ENCODE measurements at places on chromosomes 7 and 10. TPM values are rescaled to one million over a fixed set of nuclear protein-coding genes. Genes with fewer than 3 reads are reported as not detected.
A peak's percentile ranks its signal among the peaks of the same experiment; 100 is the strongest.

The GLI3 gene
- total RNA-seq = 22.6 TPM

The PILRA gene
- total RNA-seq = 9.9 TPM

The MKX gene
- 1.8 TPM for total RNA-seq

The IFIT1 gene
- 11.4 TPM for total RNA-seq

GRCh38 chr7:98174334-98175259, 36.6 kb upstream of the BHLHA15 start:
- DNase-seq = peak; percentile 71
- no peaks in the 10 kb centered on the region for H3K4me1 ChIP-seq
- no peaks in the 10 kb centered on the region for H3K27me3 ChIP-seq
- H3K27ac ChIP-seq = no peak overlapping the region
- H3K36me3 ChIP-seq = no peaks in the 10 kb centered on the region
- H3K4me3 ChIP-seq = no peak overlapping the region

DNA sequence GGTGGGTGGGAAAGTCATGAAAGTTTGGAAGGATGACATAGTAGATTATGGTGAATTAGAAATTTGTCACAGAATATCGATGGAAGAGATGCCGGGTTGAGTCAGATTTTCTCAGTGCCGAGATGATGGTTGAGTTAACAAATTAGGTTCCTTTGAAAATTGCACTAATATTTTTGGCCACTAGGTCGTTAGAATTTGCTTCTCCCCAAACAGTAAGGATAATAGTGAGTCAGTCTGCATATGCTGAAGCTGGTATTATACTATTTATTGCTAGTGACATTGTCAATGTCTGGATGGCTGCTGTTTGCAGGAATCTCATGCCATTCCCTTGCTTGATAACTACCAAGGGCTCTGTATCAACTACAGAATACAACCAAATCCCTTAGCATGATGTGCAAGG, 37.7 kb upstream of the MINDY3 start:
- no peaks in the 10 kb centered on the region for H3K27me3 ChIP-seq
- no peaks in the 10 kb centered on the region for H3K4me1 ChIP-seq
- H3K27ac ChIP-seq = no peak overlapping the region
- DNase-seq = no peak
- no peaks in the 10 kb centered on the region for H3K36me3 ChIP-seq

DNA sequence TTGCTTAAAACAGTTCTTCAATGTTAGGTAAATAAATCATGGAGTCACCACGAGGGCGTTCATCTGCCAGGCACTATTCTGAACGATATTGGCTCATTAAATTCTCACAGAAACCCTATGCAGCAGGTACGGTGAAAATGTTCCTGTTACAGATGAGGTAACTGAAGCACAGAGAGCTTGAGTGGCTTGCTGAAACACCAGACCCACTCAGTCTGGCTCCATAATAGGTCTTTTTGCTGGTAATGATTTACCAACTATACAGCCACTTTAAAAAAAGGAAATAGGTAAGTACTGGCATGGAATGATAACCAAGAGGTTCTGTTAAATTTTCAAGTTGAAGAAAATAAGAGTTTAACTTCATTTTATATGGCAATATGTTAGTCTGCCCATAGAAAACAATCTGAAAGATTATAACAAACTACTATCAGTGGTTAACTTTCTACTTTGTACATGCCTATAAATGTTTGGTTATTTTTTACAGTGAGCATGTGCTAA, 1.3 kb upstream of the TM9SF3 start:
- H3K36me3 ChIP-seq = no peaks in the 10 kb centered on the region
- H3K27ac ChIP-seq = peak overlapping the region; percentile 99
- no peaks in the 10 kb centered on the region for H3K27me3 ChIP-seq

DNA sequence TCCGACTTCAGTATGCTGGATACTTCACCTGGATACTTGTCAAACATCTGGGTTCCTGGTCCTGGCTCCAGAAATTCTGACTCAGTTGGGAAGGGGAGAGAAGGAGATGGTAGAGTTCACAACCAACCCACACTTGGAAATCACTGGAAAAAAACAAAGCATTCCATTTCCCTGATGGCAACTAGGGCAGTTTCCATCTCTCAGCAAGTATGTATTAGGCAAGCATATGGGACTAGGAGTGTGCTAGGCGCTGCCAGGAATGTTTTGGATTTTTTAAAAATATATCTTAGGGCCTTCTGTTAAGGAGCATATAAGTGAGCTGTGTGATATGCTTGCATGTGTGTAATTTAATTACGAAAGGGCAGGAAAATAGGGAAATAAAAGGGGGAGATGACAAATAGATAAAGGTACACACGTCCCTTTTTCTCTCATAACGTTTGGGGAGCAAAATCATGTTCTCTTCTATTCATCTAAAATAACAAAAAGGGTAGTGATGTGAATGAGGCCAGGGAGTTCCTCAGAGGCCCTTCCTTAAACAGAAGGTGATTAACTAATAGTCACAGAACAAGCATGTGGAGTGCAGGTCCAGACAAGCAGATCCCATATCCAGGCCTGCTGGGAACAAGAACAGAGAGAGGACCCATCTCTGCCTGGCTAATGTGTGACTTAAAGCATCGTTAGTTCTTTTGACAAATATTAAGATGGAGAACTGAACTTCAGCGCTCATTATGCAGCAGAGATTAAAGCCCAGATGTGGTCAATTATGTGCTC, 64.5 kb upstream of the NFE2L3 start:
- no peaks in the 10 kb centered on the region for H3K4me1 ChIP-seq
- H3K27me3 ChIP-seq = no peaks in the 10 kb centered on the region
- peak overlapping the region; percentile 58 for H3K27ac ChIP-seq
- H3K4me3 ChIP-seq = no peak overlapping the region

DNA sequence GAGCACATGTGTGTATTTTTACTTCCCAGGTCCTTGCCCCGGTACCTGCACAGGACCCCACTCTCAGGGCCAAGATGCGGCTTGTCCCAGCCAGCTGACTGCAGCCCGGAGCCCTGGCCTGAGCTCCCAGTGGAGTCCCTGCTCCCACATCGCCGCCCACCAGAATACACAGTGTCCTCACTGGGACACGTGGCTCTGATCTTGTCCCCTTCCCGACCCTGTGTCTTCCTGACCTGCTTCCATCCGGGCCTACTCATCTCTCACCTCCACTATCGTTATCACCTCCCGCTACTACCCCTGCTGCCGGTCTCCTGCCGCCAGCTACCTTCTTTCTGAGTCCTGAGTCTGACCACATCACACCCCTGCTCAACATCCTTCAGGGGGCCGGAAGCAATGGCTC, 146.3 kb upstream of the CHST15 start:
- H3K4me1 ChIP-seq = no peaks in the 10 kb centered on the region
- H3K27me3 ChIP-seq = no peaks in the 10 kb centered on the region
- peak overlapping the region; percentile 63 for H3K27ac ChIP-seq
- DNase-seq = no peak
- no peaks in the 10 kb centered on the region for H3K36me3 ChIP-seq

- no peaks in the 10 kb centered on the region for H3K36me3 ChIP-seq
- H3K4me3 ChIP-seq = no peak overlapping the region
- no peaks in the 10 kb centered on the region for H3K4me1 ChIP-seq
These were observed 48.4 kb downstream of the TMEM26 start for GRCh38 chr10:61404751-61405150.

DNA sequence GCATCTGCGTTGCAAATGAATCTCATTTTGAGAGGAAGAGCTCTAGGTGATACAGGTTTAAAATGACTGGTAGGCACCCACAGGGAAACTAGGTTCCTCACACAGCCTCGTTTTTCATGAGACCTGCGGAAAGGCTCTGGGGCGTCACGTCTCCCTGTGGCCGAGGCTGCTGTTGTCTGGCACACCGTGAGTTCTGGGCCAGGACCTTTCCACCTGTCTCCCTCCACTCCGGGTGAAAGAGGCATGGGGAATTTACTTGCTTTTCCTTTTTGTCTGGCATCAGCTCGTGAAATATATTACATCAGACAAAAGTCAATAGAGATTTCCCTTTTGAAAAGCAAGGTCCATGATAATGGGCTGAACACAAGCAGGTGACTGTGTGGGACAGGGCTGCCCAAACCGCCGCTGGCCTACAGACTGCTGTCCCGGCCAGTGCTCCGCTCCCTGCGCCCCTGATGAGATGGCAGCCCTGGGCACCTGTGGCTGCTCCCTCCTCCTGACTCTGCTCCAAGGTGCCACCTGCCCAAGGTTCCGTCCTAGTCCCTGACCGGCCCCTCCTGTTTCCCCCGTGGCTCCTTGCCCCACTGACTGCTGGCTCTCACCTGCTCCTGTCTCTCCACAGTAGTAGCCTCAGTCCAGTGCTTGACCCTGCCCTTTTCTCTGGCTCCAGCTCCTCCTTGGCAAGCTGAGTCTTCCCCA, 109.6 kb downstream of the NKX6-2 start:
- no peaks in the 10 kb centered on the region for H3K4me1 ChIP-seq
- H3K27me3 ChIP-seq = no peaks in the 10 kb centered on the region
- no peak overlapping the region for H3K27ac ChIP-seq
- H3K36me3 ChIP-seq = no peaks in the 10 kb centered on the region
- H3K4me3 ChIP-seq = no peak overlapping the region

DNA sequence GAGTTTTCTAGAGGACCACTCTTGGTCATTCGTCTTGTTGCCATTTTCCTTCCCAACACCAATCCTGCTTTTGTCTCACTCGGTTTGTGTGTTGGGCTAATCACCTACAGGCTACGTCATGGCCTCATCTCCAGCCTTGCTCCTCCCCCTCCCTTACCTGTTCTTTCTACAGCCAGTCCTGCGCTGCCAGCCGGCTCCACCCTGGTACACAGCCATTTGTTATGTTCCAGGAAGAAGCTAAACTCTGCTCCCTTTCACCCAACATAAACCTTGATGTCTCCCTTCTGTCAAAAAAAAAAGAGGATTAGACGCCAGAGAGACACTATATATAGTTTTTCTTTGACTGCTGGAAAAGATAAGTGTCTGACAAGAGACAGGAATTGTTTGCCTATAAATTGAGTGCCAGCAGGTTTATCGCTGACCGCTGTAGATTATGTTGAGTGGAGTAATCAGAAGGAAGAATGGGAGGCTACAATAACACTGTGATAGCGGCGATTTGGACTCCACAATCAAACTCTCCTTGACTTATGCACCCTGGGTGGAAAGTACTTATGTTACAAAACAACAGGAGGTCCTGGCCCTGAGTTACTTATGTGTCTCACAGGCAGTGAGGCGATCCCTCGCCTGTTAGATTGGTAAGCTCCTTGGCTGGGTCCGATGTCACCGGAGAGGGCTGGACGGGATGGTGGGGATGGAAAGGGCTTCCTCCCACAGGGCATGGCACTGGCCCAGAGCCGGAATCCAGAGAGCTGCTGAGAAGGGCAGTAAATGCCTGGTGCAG, 171.3 kb upstream of the BMPER start:
- no peak for DNase-seq
- no peaks in the 10 kb centered on the region for H3K4me1 ChIP-seq
- no peaks in the 10 kb centered on the region for H3K27me3 ChIP-seq
- H3K27ac ChIP-seq = no peak overlapping the region
- no peak overlapping the region for H3K4me3 ChIP-seq

DNA sequence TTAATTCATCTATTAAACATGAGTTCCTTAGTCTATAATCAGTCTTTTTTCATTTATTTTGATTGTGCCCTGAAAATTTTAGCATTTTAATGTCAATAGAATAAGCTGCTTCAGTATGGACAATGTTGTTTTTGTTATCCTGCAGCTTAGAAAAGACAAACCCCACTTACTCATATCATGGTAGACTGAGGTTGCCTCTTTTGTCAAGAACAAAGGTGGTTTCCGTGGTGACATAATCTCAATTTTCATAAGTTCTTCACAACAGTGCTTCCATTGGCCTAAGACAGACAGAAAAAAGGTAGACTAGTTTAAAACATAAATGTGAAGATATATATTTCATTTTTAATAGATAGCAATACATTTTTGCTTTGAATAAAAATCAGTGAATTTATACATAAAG, 69.1 kb downstream of the RTKN2 start:
- H3K27ac ChIP-seq = no peak overlapping the region
- H3K36me3 ChIP-seq = no peaks in the 10 kb centered on the region
- H3K27me3 ChIP-seq = no peaks in the 10 kb centered on the region
- DNase-seq = no peak
- no peaks in the 10 kb centered on the region for H3K4me1 ChIP-seq

DNA sequence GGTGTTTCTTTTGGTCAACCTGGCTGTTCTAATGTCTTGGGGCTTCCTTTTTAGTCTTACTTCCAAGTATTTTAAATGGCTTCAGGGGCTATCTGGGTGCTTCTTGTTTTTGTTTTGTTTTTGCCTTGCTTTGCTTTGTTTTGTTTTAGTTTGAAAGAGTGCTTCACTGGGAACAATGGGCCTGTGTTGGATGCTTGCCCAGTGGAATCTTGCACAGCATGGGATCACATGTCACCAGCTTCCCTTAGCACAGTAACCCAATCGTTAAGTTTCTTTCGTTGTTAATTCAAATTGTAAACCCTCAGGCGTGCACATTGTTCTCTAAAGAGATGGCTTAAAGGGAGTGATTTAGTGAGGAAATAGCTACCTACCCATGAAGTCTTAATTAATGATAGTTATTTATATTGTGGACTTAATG, 8.9 kb downstream of the COL17A1 start:
- peak overlapping the region; percentile 10 for H3K27ac ChIP-seq
- H3K27me3 ChIP-seq = no peaks in the 10 kb centered on the region
- no peaks in the 10 kb centered on the region for H3K36me3 ChIP-seq
- H3K4me1 ChIP-seq = no peaks in the 10 kb centered on the region
- H3K4me3 ChIP-seq = no peak overlapping the region

- no peaks in the 10 kb centered on the region for H3K4me1 ChIP-seq
- H3K27ac ChIP-seq = no peak overlapping the region
- H3K4me3 ChIP-seq = no peak overlapping the region
- H3K27me3 ChIP-seq = no peaks in the 10 kb centered on the region
- DNase-seq = no peak
These were observed 178.1 kb upstream of the SEMA3E start for GRCh38 chr7:83827036-83827435.
